ENCODE measurements at places on chromosomes 7 and 10.

DNA sequence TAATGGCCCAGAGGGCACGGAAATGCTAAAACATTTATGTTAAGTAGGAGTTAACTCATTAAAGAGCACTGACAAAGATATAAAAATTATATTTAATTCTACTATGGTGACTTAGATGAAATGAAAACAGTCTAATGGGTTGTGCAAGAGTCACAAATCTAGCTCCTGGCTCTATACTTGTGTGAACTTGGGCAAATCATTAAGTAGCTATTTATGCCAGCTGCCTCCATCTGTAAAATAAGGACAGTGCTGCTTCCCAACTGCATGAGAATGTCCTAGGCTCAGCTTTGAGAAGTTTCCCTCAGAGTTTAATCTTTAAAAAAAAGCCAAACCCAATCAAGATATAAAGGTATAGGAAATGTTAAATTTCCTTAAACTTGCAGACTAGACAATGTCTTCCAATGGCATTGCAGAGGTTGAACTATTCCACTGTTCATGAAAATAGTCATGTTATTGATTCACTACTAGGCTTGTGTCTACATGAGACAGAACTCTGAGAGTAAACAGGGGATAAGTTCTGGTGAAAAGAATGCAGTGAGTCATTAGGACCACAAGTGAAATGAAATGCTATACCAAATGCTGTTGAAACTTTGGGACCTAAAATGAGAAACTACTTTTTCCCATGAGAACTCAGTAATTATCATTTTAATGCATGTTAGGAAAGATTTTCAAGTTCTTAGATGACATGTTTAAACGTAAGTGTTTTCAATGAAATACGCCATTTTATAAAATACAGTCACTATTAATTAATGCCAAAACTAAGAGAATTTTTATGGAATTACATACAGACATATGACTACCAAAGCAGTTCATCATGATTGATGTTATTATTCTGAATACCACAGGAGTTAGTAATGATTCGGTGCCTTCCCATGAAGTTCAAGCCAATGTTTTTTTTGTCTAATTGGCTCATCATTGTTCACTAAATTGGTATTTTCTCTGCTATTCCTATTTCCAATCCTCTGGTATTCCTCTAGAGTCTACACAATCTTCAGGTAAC, 84.2 kb downstream of the CDK6 start:
- peak; percentile 77 for DNase-seq

DNA sequence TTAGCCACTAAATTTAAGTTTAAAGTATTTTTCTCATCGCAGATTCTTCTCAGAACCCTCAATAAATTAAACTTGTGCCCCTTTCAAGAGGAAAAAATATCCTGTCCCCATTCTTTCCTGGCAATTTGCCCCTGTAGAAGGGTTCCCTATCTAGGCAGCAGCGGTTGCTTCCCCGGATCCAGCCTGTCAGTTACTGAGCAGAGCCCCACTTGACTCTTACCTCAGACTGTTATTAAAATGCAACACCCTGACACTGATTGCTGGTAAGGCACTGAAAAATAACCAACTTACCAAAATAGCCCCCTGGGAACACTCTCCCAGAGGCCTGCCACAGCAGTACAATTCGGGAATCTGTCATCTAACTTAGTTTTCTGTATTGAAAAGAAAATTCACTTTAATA, 13.9 kb downstream of the LMTK2 start:
- DNase-seq = no peak

DNA sequence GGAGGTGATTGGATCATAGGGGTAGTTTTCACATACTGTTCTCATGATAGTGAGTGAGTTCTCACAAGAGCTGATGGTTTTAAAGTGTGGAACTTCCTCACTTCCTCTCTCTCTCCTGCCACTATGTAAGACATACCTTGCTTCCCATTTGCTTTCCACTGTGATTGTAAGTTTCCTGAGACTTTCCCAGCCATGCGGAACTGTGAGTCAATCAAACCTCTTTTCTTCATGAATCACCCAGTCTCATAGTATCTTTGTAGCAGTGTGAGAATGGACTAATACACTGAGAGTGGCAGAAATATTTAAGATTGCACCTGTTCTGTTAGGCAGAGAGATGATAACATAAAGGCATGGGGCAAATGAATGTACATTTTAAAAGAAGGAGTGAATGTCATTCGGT, 507.8 kb downstream of the SORCS3 start:
- DNase-seq = no peak

DNA sequence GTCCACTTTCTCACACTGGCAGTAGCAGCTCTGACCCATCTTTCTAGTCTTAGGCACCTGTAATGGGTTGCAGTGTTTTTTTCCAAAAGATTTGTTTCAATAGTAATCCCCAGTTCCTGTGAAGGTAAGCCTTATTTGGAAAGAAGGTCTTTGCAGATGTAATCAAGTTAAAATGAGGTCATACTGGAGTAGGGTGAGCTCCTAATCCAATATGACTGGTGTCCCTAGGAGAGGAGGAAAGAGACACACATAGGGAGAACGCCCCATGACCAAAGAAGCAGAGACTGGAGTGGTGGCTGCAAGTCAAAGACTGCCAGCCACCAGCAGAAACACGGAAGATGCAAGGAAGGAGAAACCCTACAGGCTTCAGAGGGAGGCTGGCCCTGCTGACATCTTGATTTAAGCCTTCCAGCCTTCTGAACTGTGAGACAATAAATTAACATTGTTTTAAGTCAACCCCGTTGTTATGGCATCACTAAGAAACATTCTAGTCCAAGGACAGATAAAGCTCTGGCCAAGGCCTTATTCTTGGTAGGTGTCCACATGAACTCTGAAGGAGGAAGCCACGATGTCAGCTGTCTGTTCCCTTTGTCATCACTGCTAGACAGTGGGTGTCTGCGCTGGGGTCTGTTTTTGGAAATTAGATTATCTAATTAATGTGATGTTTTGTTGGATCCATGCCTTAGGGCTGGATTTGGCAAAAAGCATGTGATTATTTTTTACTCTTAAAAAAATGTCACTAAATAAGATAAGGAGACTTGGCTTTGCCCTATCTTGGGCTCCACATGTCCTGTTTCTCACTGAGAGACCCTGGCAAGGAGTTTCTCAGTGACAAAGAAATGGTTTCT, 214.9 kb downstream of the KCNMA1 start:
- no peak for DNase-seq

- no peak for DNase-seq
Measured at GRCh38 chr7:103805346-103805745, 184.1 kb downstream of the RELN start.

DNA sequence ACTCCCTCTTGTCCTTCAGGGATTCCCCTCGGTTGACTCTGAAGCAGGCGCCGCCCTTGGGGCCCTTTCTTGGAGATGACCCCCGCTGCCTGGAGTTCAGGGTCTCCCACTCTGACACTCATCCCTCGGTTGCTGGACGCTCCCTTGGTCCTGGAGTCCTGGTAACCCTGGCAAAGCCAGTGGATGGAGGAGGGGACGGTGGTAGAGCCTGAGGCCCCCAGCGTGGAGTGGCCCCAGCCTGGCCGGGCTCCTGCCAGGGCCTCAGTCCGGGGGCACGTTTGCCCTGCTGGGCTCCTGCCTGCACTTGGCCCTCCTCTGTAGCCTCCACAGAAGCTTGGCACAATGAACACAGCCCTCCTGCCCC, 9.3 kb upstream of the CAMK2B start:
- DNase-seq = no peak

DNA sequence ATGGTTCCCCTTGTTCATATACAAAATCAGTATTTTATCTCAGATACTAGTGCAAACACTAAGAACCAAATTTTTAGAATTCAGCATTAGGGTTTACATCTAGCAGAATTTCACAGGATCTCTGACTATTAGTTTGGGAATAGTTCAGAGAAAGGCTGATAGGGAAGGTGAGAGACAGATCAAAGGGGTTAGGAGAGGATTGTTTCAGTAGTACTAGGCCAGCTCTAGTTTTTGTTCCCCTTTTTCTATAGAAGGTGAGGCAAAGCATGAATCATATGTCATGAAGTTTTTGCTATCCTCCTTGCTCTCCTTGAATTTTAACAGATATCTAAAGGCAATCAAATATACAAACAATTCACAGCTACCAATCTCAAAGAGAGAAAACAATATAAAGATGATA, 26.1 kb upstream of the CTNNA3 start:
- DNase-seq = no peak

- DNase-seq = peak; percentile 69
Measured at GRCh38 chr10:126904818-126905701, at the start of gene DOCK1. Gene DOCK1, plus strand, starts transcription at chr10:126905428. Its CDS starts 90 bp downstream, at chr10:126905518.

- DNase-seq = no peak
Measured at GRCh38 chr10:124575107-124576035, 113.7 kb downstream of the LHPP start.

GRCh38 chr7:151754142-151754590, 122.7 kb downstream of the PRKAG2 start:
- DNase-seq = peak; percentile 97

- no peak for DNase-seq
Measured at GRCh38 chr7:116284390-116284789, 74.1 kb downstream of the TES start.

DNA sequence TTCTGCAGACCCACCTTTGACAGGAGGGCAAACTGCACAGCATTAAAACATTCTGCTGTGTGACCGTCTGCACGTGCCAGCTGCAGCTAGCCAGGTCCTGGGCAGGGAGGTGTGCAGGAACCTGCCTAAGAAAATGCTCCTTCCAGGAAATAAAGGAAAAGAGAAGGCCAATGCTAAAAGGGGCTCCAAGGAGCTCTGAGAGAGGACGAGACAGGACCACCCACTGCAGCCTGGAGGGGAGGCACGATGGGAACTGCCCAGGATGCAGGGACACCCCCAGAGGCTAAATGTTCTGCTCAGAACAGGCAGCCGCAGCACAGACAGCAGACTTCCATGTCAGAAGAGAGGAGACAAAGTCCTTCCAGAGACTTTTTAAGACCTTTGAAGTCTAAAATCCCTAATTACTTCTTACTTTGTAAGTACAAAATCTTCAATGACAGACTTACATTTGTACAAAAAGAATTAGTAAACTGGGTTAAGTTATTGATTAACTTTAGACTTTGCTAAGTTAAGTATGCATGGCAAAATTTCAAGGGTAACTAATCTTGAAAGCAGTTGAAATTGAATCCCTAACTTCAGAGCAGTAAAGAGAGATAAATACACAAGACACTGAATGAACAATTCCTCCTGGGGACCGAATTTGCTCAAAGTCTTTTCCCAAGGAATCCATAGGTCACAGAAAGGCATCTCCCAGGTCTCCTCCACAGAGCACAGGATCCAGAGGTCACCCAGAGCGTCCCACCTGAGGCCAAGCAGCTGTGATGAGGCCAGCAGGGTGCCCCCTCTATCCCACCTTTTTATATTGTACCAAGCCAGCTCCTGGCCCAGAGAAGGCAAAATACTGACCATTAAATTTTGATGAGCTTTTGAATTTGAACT, 21.5 kb downstream of the HSPA12A start:
- DNase-seq = no peak

GRCh38 chr10:74651565-74651964, 174.8 kb upstream of the KAT6B start:
- DNase-seq = no peak

DNA sequence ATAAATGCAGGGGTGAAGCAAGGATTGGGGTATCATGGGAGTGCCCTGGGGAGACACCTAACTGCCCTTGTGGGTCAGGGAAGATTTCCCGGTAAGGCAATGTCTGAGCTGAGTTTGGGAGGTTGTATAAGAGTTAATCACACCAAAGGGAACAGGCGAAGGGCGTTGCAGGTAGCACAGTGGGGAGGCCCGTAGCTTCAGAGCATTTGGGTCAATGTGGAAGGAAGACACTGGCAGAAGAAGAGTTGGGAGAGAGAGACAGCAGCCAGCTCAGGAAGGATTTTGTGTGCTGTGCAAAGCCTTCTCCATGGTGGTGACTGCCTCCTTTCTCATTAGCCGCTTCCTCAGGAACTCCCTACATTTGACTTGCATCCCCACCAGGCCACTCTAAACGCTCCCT, 80.8 kb upstream of the LEP start:
- no peak for DNase-seq

DNA sequence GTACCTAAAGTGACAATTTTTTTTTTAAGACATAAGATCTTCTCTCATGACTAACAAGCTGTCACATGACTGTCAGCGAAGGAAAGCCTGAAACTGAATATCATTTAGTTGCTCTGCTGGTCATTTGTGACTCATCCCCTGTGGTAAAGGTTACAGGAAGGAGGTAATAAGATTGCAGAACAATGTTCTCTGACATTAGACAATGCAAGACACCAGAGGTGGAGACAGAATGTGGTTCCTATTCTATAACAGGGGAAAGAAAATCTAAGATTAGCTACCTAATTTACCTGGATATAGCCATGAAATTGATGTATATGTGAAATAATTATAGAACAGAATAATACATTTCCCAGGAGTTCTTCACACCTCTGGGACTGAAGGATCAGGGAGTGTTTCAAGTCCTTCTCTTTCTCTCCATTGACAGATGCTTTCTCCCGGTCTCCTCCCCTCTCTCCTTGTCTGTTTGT, 47.7 kb downstream of the LRGUK start:
- DNase-seq = peak; percentile 71

DNA sequence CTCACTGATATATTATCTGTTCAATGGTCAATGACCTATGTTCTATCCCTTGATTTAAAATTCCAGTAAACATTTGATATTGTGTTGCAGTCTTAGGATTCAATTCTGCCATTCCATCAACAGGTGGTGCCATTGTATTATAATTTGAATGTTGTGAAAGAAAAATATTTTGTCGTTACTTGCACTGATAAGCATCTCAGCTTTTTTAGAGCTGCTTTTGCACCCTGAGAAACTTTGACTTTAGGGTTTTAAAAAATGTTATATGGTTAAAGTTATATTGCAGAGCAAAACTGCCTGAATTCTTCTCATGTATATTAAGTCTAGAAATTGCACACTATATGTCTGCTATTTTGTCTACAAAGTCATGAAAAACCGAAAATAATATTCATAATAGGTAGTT, 18.8 kb upstream of the MINDY3 start:
- DNase-seq = peak; percentile 66

GRCh38 chr7:55018361-55019190, at the start of gene EGFR:
Gene EGFR, plus strand, starts transcription at chr7:55019017. Its CDS starts 261 bp downstream, at chr7:55019278.
- DNase-seq = peak; percentile 64

DNA sequence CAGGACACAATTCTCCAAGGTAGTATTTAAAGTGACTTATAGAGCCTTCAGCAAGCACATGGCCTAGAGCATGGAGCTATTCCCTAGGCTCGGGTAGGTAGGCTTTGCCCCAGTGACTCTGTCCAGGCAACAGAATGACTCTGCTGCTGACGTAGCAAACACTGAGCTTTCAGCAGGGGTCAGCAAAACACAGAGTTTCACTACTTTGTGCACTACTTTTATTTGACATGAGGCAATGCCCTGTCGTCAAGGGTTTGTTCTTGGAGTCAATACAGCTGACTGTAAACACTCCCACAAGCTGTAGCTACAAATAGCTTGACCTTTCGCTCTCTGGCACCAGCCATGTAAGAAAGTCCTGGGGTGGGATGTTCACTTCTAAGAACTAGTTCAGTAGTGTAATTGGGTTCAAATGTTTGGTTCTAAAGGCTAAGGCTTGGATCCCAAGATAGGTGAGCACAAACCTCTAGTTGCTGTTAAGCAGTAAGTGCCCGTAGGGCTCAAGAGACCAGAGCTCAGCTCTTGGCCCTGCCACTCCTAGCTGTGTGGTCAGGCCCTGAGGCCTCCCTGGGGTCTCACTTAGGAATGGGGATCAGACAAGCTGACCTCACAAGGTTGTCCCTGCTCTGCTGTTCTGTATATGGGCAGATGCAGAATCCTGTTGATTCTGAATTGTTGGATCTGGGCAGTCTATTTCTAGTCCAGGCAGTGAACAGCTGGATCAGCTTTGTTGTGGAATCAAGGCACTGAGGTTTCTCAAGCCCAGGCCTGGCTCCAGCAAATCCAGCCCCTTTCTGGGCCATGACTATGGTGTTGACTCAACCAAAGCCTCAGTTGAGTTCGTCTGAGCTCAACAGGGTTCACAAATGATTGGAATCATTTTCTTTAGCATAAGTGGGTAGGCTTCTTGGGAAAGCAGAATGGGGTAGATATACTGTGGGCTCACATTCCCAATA, 10.7 kb downstream of the NODAL start:
- DNase-seq = no peak

Data from endothelial cell of umbilical vein (primary cell).